ENCODE measurements at places on chromosomes 12 and 14. TPM values are rescaled to one million over a fixed set of nuclear protein-coding genes. Genes with fewer than 3 reads are reported as not detected.

DNA sequence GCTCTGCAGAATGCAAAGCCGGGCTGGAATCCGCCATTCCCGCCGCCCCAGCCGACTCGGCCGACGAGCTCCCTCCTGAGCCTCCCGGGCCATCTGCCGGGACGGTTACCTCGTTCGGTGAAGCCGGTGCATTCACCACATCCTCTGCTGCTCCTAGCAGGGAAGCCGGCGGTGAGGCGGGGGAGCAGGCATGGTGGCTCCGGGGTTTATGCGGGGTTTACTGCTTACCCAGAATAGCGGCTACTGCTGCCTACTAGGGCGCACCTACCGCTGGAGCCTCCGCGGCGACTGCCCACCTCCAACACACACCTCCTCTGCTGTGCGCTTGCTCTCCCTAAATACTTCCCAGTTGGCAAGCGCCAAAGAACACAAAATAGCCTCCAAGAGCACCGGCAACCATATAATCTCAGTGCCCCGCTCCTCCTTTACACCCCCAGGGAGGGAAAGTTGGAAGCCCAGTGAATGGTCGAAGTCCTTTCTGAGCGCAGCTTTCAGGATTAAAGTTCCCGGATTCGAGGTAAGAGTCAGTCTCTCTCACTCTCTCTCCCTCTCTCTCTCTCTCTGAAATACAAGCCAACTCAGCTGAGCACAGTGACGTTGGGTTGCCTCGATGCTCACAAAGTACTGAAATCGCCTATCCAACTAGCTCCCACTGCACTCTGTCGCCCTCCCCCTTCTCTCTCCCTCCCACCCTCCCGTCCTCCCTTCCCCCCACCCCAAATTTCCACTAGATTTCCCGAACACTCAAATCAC lies at the start of gene TBX5:
Gene TBX5, minus strand, starts transcription at position 626 of the 753 bp plus-strand sequence. CDS start 2,246 bp downstream, outside the sequence.
- no peak for DNase-seq

GRCh38 chr14:89775946-89776345 lies 178.6 kb downstream of the EFCAB11 start:
- DNase-seq: no peak

DNA sequence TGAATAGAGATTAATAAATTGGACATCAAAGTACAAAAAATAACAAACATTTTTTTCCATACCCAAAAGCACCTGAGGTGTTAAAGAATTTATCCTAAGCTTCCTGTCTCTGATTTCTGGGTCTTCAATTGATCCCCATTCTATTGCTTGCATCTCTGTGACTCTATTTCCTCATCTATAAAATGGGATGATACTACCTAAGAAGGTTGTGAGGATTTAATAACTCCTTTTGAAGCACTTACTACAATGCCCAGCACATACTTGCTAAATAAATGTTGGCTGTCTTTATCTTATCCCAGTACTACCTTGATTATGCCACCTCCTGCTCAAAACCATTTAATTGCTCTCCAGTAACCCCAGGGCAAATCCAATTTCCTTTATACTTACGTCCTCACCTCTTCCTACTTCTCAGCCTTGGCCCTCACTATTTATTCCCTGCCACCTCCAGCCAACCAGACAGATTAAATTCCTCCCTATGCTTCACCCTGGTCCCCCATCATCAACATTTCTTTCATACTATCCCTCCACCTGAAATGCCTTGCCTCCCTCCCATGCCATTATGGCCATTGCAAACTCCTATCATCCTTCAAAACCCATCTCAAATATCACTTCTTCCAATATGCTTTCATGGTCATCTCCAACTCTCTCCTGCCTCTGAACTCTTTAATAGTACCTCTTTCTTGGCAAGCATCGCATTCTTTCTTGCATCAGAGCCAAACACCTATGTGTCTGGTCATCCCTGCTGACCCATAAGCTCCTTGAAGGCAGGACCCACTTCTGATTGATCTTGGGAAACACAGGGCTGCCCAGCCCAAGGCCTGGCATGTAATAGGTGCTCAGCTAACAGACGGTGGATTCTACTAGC lies 7.9 kb upstream of the ASIC1 start:
- no peak for DNase-seq

DNA sequence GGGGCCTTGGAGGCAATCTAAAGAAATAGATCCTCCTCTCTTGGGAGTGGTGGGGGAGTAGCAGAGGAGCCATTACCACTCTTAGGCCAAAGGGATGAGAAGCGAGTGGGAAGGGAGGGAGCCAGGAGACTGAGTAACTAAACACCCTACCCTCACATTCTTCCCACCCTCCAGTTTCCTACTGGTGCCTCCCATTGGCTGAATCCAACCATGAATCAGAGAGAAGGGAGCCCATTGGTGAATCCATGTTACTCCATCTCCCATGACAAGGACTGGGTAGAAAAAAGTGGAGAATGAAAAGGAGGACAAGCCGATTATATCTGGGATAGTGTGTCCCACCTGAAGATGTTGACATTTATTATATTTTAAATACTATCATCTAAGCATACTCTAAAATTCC lies 76.8 kb upstream of the LHX5 start:
- DNase-seq: no peak

- DNase-seq: no peak
Measured at GRCh38 chr14:76705214-76705613, 56.1 kb upstream of the VASH1 start.

GRCh38 chr12:89882050-89882449 lies 173.4 kb upstream of the ATP2B1 start:
- no peak for DNase-seq

DNA sequence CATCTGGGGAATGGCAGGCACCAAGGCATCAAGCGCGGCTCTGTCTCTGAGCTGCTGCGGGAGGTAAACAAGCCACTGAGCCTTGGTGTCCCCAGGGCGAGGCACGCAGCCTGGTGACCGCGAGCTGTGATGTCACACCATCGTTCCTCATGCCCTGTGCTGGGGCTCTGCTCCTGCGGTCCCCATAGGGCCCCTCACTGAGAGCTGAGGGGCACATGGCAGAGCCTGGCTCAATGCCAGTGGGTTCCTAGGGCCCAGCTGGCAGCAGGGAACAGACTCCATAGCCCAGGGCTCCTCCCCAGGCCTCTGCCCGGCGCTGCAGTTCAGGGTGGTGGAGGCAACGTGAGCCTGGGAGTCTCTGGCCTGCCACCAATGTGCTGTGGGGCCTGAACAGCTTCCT lies 22.6 kb downstream of the CHGA start:
- no peak for DNase-seq

GRCh38 chr14:76784881-76785280 lies 23.6 kb downstream of the VASH1 start:
- DNase-seq: peak; percentile 90

DNA sequence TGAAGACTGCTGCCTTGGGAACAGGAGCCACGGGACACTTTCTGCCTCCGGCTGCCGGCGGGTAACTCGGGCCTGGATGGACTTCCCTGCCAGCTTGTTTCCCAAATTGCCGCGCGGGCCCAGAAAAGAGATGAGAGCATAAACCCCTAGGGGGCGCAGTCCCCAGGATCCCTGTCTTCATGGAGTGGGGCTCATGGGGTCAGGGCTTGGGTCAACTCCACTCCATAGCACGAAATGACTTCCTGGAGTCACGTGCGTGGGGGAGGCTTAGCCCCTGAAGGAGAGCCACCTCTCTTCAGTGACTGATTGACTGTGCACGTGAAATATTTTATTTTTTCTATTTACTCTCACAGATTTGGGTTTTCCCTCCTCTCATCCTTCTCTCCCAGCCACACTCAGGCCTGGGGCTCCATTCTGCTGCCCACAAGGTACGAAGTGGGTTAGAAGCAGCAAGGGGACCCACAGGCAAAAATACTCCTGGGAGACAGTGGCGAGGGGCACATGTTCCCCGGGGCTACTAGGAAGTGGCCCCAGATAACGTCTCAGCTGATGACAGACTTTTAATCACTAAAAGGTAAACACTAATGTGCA lies 10.0 kb downstream of the PGF start:
- DNase-seq: peak; percentile 79

- DNase-seq: no peak
Measured at GRCh38 chr12:92110083-92110640, 35.5 kb downstream of the BTG1 start.

DNA sequence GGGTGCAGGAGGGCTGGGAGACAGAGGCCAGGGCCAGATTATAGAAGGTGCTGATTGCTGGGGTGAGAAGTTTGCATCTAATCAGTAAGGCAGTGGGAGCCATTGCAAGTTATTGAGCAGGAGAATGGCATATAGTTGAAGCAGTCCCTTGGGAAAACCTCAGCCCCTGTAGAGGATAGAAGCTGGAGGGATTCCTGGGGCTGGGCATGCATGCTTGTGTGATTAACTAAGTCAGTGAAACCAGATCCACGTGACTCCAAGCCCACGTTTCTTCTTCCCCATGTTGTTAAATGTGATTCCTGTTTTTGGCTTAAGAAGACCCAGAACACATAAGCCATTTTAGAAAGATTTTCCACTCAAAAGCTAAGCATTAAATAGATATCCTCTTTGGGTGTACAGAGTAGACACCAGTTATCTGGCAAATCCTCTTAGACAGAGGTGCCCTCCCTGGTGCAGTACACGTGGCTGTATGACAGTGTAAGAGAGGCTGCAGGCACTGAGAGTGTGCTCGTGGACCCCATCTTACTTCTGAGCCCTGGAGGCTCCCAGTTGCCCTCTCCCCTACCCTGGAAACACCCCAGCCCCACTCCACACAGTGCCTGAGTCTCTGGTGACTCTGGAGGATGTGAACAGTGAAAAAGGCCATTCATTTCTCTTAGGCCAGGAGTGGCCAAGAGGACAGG lies 3.2 kb downstream of the C14orf132 start:
- DNase-seq: no peak

DNA sequence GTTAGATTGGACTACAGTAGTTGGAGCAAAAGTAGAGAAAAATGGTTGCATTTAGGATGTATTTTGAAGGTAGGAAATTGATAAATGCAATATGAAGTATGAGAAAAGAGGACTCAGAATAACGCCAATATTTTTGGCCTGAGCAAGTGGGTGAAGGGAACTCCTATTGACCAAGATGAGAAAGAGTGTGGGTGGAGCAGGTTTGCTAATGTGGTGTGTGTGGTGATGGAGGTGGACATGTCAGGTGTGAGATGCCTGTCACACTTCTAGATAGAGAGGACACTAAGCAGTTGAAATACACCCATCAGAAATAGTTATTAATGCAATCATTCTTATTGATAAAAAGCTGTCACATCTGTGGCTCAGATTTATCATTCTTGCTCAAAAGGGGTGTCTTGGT lies 7.3 kb downstream of the GUCY2C start:
- no peak for DNase-seq

GRCh38 chr12:103354403-103354802 lies 141.4 kb downstream of the C12orf42 start:
- no peak for DNase-seq

DNA sequence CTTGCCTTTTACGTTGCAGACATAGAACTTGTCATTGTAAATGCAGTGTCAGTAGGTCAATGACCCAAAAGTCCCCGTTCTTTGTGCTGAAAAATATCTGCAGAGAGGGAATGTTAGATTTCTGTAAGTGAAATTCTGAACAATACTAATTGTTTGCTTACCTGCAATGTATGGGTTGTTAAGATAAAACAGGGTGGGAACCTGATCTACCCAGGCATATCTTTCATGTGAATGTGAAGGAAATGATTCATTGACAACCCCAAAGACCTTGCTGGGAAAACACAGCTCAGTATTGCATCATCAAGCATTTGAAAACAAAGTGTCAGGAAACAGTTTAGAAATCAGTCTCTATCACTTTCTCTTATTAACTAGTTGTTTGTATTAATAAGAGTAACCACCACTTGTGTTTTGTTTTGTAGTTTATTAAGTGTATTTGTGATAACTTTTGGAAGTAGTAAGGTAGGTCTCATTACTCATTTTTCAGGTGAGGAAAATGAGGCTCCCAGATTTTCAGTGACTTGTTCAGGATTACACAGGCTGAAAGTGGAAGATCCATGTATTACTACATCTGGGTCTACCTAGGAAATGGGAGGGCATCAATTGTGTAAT lies 57.9 kb upstream of the SLC38A2 start:
- no peak for DNase-seq

DNA sequence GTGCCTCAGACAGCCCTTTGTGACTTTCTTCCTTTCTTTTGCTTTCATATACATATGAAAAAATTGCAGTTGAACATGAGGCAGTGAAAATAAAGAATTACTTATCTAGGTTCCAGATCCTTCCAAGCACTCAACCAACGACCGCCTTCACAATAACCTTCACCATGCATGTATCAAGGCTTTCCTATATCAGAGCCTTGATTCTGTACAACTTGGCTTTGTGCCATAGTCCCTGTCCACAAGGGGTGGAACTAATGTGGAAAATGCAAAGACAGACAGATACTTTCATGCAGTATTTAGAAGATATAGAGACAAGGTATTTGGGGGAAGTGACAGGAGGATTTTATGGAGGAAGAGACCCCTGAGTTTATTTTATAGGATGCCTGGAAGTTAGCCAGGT lies 48.6 kb upstream of the PLEKHA5 start:
- no peak for DNase-seq

DNA sequence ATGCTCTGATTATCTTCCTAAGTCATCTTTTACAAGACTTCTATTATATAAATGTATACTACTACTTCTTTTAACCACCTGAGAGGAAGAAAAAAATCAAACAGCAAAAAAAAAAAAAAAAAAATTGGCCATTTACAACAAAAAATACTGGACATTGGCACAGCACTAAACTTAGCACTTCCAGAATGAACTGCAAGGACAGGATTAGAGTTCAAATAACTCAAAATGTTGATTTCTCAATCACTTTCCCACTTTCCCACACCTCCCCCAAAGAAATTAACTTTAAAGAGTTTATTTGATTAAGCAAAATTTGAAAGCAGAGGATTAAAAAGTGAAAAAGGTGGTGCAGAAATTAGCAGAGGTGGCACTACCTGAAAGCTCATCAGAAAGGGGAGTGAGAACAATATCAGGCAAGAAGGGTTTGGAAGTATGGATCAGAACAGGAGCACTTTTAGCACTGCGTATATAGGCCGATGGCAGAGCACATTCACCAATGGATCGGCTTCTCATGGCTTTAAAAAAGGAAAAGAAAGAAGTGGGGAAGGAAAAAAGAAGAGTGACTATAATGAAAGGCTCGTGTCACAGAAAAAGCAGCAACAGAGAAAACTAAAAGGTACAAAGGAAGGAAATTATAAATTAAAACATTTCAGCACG lies 109.2 kb downstream of the RALGAPA1 start:
- DNase-seq: no peak

- DNase-seq: no peak
Measured at GRCh38 chr12:91994208-91994797, 151.3 kb downstream of the BTG1 start.

DNA sequence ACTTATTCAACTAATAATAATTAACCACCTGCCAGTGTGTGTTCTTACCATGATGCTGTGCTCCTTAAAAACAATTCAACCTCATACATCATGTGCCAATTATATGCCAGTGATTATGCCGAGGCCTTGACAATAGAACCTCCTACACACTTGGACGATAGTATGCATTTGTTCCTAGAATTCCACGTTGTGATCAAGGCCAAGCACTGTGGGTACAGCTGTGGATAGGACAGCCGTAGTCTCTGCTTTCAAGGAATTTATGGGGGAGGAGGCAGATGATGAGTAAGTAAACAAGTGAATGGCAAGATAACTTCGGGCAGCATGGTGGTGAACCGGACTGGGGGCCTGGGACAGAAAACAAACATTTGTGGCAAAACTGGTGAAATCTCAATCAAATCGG lies 18.0 kb upstream of the MYO1H start:
- no peak for DNase-seq

Gene TBK1
- 22.6 TPM for total RNA-seq

Gene HSPB8
- 181 TPM for total RNA-seq

Gene GLI1
- 3.2 TPM for total RNA-seq

Gene SDR9C7
- total RNA-seq: not detected
